Stimulated activated CD8-positive, alpha-beta memory T cell treated with anti-CD3 and anti-CD28 coated beads, Interleukin-12 subunit alpha, Interleukin-12 subunit beta, amount 100 ng/mL, for 1 hour (primary cell): ENCODE measurements at places on chromosomes 1 and 21.

GRCh38 chr1:11377001-11377583 is 101.9 kb upstream of the DISP3 start:
- DNase-seq = no peak

DNA sequence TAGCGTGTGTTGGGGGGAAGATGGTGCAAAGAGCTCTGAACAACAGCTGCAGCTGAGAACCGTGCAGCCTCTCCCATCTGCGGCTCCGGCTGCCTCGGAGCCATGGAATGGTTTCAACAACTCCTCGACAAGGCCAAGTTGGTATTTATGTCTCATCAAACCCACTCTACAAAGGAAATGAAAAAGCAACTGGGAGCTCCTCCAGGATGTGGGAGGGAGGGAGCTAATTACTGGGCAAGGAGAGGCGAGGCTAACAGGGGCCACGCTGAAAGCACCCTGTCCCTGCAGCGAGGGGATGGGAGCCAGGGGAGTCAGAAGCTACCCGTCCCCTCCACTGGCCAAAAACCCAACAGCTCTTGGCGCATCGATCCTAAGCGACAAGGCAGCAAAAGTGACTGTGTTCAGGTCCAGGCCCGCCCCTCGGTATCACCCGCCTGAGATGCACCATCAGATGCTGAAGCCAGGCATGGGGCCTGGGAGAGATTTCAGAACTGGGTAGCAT is 63.1 kb downstream of the ACOT7 start:
- no peak for DNase-seq

- DNase-seq = no peak
These were observed 19.3 kb downstream of the EPHB2 start for GRCh38 chr1:22729912-22730311.

GRCh38 chr1:247322849-247323586 is 8.6 kb downstream of the ZNF496 start:
- no peak for DNase-seq

GRCh38 chr1:240967070-240967724 is 355.2 kb upstream of the GREM2 start:
- no peak for DNase-seq

DNA sequence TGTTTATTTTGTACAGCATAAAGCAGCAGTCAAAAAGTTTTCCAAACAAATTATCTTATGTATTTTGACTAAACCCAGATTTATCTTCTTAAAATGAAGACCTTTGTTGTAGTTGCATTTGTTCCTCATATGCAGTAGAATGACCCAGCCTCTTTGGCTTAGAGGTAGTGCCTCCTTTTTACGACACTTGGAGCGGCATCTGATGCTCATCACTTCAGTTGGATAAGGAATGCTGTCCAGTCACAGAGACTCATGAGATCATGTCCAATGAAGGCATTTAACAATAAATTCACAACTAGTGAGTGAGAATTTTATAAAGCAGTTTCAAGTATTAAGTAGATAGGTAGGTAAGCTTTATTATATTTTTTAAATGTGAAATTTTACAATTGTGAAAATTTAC is 35.2 kb downstream of the PTPRC start:
- no peak for DNase-seq
